ENCODE measurements at places on chromosomes 16 and 17.

DNA sequence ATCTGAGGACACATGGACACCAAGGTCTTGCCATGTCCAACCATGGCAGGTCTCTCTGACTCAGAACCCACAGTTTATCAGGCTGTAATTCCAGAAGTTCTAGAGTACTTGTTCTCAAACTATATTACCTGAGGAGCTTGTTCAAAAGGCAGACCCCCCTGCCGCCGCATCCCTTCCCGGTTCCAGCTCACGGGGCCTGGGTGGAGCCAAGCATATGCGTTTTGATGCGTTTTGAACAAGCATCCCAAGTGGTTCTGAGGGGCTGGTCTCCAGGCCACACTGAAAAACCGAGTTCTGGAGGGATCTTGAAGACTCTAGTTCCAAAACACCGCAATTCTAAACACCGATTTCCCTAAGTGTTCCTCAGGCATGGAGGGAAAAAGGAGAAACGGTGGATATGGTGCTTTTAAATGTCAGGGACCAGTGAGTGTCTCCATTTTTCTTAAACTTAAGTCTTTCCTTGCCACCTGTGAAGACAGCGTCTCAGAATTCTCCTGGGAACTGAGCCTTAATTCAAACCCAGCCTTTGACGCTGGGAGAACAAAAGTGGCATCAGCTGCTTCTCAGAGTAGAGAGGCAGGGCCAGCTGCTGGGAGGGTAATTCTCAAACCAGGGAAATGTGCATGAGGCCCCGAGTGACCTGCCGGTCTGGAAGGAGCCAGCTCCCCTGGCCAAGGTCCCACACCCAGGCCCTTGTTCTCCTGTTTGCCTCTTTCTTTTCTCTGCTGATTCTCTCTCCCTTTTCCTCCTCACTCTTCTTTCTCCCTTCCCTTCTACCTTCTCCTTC is 84.4 kb upstream of the PLCG2 start:
- DNase-seq, result no peak

DNA sequence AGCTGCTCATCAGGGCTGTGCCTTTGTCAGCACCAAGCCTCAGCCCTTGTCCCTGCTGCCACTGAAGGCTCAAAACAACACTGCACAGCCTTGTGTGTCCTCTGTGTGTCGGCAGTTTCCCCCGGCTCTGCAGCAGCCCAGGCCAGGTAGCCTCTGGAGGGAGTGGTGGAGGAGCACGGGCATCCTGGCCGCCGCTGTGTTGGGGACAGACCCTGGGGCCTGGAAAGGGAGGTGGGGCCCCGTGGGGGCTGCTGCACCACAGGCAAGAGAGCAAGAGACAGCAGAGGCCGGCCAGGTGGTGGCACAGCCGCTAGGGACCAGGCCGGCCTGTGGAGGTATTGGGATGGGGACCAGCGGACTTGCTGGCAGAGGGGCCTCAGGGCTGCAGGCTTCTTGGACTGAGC is 96.9 kb upstream of the ZNF750 start:
- no peak for DNase-seq

- no peak for DNase-seq
These were observed 7.3 kb downstream of the CSF3 start for GRCh38 chr17:40022497-40022896.

DNA sequence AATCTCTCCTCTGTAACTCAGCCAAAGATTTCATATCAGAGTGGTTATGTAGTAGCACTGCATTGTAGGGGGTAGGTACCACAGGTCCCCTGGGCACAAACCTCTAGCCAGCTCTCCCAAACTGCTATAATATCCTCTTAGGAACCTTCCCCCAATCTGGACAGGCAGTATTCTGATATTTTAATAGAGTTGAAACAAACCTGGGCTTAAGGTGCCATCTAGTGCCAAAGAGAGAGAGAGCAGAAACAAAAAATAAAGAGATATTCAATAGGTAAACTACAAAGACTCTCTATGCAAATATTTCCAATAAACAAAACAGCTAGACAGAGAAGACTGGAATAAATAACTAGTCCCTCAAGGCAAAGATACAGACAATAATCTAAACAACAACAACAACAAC is 1070.0 kb downstream of the CDH11 start:
- DNase-seq, result no peak
